ENCODE measurements at places on chromosomes 12 and 14.

DNA sequence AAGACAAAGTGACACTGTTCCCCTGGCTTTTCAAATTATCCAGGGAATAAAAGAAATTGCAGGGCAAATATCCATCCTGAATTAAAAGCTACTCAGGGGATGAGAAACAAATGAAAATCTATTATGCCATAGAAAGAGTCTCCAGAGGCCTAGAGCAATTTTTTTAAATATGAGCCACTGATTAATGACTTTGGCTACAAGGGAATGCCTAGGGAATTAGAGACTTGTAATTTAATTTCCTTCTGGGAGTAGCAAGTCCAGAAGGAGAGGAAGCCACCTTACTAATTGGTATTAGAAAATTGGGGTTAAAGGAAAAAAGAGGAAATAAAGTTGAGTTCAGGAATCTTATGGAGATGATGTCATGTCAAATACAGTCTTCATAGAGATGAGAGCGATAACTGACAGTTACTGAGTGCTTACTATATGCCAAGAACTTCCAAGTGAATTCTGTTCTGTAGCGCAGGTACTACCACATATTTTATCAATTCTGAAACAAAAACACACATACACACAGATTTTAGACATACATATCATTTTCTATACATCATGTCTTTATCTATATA lies 304.4 kb downstream of the DUSP6 start:
- no peak for DNase-seq

- DNase-seq = no peak
These were observed 208.5 kb downstream of the C12orf50 start for GRCh38 chr12:87820524-87821202.

- DNase-seq = no peak
These were observed 1074.2 kb upstream of the NOVA1 start for GRCh38 chr14:27672047-27672446.

DNA sequence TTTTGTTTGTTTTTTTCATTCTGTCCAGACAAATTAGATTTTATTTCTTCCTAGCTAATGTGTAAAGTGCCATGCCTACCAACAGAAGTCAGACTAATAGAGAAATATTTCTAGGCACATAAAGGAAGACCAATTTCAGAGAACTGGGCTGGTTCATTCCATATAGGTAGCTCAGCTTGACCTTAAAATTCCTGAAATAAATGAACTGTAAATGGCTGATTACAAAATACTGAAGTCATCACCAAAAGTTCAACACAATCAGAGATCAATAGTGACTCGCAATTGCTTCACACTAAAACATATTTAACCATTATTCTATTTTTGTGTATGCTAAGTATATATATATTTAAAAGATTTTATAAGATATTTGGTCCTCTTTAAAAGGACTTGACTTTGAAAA lies 34.2 kb downstream of the PTPRB start:
- DNase-seq = no peak

DNA sequence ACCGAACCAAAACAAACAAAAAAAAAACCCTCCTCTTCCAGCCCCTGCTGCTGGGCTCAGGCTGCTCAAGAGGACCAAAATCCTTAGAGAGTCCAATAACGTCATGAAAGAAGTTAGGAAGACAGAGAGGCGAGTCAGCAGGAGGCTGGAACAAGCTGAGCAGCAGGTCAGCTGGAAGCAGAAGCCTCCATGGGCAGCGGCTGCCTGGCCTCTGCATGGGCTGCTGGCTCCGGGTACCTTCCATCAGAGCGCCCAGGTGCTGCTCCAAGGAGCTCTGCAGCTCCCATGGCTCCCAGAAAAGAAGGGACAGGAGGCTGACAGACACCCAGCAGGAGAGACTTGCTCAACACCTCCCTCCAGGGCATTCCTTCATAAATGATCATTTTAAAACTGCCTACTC lies 3.2 kb upstream of the KRT2 start:
- no peak for DNase-seq

- no peak for DNase-seq
These were observed 16.9 kb downstream of the MEG3 start for GRCh38 chr14:100842799-100843198.

DNA sequence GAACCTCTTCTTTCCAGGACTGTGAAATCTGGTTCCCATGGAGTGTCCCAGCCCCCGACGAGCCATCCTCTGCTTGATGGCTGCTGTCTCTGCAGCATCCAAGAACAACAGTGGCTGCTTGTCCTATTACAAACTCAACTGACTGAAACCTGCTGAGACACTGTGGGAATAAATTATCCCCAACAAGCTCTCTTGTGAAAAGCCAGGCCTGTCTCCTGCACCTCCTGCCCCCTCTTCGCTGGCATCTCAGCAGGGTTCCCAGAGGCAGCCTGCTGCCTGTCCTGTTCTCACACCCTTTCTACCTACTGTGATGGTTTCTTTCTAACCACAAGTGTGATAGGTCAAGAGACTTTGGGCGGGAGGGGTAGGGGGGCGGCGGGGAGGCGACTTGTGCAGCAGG lies 180.2 kb downstream of the TSPAN9 start:
- DNase-seq = no peak

DNA sequence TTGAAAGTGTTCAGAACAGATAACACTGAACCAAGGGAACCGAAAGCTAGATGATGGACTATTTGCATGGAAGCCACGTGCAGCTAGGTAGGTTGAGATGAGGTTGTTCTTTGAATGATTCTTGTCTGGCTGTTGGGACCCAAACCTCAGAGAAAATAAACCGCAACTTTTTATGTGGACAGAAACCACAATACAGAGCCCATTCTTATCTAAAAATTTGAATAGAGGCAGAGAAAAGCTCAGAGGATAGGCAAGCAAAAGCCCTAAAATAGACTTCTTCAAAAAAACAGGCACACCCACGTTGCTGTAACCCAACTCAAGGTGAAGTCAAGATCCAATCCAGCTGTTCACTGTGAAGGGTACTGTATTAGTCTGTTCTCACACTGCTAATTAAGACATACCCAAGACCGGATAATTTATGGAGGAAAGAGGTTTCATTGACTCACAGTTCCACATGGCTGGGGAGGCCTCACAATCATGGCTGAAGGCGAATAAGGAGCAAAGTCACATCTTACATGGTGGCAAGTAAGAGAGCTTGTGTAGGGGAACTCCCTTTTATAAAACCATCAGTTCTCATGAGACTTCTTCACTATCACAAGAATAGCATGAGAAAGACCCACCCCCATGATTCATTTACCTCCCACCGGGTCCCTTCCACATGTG lies 353.8 kb downstream of the AACS start:
- DNase-seq = no peak

- no peak for DNase-seq
These were observed 50.6 kb downstream of the TEAD4 start for GRCh38 chr12:3009780-3010179.

- DNase-seq = no peak
These were observed 114.7 kb upstream of the FKBP4 start for GRCh38 chr12:2679816-2680675.

- DNase-seq = no peak
These were observed 8.9 kb upstream of the IRF2BPL start for GRCh38 chr14:77037215-77037937.

- no peak for DNase-seq
These were observed 32.3 kb downstream of the CDKN1B start for GRCh38 chr12:12749433-12749832.

DNA sequence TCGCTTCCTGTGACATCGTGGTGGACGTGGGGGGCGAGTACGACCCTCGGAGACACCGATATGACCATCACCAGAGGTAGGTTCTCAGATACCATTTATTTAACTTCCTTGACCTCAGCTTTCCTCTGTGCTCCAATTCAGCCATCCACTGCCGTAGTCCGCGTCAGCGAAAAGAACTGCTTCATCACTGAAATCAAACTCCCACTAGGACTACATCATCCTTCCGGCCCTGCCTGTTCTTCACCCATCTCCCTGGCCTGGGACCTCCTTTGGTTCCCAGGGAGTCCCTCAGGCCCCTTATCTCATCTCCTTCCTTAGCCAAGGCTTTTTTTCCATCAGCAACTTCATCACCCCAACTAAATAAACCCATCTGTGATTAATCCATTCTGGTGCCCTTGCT lies 692 bp downstream of the MYG1 start:
- DNase-seq = no peak

- no peak for DNase-seq
These were observed 51.2 kb upstream of the AMN start for GRCh38 chr14:102870994-102871831.

DNA sequence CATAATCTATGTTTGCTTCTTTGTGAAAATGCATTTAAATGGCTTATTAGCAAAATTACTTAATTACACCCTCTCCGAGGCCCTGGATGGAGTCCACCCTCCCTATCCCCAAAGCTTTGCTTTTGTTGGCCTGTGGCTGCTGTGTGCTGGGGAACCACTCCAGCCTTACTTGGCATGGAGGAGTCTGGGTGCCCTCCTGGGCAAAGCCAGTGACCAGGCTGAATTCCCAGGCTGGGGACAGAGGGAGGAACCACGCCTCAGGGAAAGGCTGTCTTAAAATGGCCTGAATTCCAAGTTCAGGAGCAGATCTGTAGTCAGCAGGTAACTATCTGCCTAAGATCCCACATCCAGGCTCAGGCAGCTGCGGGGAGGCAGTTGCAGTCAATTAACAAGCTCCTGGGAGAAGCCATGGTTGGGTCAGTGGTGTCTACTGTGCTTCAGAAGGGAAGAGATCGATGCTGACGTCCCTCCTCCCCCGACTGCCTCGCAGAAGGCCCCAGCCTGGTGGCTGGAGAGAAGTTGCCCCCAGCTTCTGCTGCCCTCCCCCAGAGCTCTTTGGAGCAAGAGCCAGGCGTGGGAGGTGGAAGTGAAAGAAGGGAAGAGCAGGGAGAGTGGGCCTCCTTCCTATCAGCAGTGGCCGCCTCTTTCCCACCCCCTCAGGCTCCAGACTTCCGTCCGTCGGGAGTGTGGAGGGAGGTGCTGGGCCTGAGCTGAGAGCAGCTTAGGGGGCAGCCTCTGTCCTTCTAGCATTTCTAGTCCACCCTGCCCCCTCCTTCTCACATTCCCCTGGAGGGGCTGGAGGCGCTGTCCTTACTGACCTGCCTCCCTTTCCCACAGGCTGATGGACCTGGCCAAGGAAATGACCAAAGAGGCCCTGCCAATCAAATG lies 11.3 kb downstream of the VASH1 start:
- DNase-seq = no peak

DNA sequence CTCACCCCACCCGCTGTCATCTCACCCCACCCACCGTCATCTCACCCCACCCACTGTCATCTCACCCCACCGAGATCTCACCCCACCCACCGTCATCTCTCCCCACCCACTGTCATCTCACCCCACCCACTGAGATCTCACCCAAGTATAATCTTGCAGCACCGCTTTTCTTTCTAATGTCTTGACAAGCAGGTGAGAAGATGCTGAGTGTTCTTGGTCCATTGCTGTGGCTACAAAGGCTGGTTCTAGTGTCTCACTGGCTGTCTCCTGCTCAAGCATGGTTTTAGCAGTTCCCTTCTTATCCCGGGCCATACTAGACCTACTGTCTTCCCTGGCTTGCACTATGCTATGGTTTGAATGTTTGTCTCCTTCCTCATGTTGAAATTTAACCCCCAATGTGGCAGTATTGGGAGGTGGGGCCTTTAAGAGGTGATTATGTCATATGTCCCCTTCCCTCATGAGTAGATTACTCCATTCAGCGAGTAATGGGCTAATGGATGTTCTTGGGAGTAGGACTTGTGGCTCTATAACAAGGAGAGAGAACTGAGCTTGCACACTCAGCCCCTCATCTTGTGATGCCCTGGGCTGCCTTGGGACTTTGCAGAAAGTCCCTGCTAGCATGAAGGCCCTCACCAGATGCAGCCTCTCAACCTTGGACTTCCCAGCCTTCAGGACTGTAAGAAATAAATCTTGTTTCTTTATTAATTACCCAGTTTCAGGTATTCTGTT lies 47.7 kb upstream of the PPP2R5C start:
- no peak for DNase-seq
